ENCODE measurements at places on chromosomes 1 and 21.

GRCh38 chr1:30914931-30915330 lies 6.4 kb upstream of the SDC3 start:
- DNase-seq: no peak

DNA sequence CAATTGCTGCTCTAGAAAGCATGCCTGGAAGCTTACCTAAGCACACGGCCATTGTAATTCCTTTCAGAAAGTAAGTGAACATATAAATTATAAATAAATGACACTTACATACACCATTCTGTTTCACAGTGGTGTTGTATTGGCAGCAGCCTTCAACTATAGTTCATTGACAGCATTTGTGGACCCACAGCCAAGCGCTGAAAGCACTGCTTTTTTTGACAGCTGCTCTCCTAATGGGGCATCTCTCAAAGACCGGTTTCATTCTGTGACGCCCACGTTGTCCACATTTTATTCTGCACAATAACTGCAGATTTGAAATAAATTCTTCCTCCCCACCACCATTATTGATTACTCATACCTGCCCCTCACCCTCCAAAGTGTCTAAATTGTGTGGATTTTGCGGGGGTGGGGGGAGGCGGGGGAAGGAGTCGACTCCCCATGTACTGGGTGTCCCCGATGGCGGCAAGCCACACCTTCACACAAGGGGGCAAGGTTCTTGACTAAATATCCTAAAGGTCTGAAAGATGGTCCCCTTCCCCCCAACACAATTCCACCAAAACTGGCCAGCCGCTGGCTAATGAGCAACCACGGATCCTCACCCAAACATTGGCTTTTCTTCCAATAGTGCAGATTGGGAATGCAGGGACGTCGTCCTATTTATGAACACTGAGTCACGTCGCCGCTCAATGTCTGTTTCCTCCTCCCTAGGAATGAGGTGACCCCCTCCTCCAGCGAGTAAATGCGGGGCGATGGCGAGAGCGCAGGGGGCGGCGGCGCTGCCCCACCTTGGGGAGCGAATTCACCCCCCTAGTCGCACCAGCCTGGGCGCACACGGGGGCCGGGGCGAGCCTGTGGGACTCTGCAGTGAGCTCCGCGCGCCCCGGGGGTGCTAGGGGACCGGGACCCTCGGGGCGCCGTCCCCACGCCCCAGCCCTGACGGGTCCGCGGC lies 960 bp downstream of the RCAN1 start:
- peak; percentile 3 for DNase-seq

- no peak for DNase-seq
Measured at GRCh38 chr1:154440036-154440804, 35.1 kb downstream of the IL6R start.

GRCh38 chr21:44455524-44456213 lies 359 bp downstream of the LRRC3 start:
- peak; percentile 8 for DNase-seq

- DNase-seq: no peak
Measured at GRCh38 chr1:67367370-67368045, 59.8 kb downstream of the IL12RB2 start.

DNA sequence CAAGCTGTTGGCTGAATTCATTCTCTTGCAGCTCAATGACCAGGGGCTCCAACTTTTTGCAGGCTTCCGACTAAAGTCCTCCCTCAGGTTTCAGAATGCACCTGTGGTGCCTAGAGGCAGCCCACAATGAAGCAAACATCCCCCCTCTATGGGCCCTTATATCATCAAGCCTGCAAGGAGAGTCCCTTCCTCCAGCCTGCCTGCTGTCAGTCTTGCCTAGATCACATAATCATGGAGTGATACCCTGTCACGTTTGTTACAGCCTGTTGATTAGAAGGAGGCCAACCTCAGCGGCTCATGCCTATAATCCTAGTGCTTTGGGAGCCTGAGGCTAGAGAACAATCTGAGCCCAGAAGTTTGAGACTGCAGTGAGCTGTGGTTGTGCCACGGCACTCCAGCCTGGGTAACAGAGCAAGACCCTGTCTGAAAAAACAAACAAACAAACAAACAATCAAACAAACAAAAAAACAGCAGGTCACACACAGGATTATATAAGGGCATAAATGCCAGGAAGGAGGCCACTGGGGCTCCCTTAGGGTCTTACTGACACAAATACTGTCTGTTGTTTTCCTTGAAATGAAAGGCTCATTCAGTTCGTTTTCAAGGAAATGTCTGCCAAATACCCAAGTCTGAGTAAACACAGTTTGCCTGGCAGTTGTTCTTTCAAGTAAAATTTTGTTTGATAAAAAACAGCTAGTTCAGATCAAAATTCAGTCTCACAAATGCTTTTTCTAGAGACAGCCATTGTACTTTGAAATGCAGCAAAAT lies 4.7 kb upstream of the SPRR3 start:
- DNase-seq: no peak

GRCh38 chr1:86119214-86119764 lies 37.3 kb downstream of the COL24A1 start:
- no peak for DNase-seq

- no peak for DNase-seq
Measured at GRCh38 chr1:235236128-235236527, 75.1 kb upstream of the RBM34 start.

DNA sequence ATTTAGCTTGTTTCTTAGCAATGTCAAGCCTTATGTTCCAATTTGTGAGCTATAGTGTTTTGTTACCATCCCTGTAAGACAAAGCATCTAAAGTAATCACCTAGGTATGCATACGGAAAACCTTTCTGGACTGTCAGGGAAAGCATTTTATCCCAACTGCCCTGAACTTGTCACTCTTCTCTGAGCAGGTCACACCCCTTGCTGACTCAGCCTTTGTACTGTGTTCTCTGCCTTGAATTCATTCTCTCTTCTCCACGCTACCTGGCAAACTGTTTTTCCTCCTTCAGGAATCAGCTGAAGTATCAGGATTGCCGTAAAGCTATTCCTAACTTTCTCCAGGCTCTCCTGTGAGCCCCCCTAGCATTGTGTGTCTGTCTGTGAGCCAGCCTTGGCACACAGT lies 54.2 kb downstream of the PBX1 start:
- no peak for DNase-seq

GRCh38 chr1:190754666-190755065 lies 277.0 kb upstream of the BRINP3 start:
- no peak for DNase-seq

- no peak for DNase-seq
Measured at GRCh38 chr1:115317101-115318012, 20.7 kb downstream of the NGF start.

- no peak for DNase-seq
Measured at GRCh38 chr1:232653789-232654188, 23.9 kb upstream of the SIPA1L2 start.

- no peak for DNase-seq
Measured at GRCh38 chr1:155052439-155053395, 1.6 kb downstream of the ADAM15 start.

DNA sequence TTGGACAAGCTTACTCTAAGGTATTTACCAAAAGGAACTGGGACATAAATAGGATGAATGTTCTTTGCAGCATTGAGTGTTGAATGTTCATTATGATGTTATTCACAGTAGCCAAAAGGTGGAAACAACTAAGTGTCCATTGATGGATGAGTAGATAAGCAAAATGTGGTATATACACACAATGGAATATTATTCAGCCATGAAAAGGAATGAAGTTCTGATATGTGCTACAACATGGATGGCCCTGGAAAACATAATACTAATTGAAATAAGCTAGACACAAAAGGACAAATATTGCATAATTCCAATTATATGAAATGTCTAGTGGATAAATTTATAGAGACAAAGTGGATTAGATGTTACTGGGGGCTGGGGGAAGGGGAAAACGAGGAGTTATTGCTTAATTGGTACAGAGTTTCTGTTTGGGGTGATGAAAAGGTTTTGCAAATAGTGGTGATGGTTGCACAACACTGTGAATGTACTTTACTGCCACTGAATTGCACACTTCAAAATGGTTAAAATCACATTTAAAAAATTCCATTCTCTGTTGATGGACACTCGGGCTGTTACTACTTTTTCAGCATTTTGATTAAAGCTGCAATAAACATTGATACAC lies 2.9 kb downstream of the MTARC1 start:
- no peak for DNase-seq

DNA sequence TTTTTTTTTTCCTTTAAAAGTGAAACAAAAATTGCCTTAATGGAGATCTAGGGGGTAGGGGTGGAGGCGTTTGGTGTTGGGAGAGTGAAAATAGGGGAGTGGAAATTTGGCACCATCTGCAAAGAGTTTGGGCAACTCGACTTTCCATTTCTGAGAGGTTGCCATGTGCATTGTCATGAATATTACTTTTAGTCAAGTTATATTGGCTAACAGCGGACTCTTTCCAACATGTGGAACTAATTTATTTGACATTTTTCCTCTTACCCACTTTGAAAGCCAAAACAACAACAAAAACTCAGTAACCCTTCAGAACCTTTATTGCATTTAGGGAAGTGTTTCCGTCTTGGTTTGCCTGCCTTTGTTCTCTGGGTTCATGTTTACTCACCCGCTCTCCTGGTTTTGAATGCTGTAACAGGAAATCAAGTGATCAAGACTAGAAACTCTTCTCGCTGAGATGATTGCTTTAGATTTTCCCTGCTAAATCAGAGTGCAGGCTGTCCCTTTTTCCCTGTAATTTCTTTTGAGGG lies 70.4 kb downstream of the CACHD1 start:
- DNase-seq: no peak

DNA sequence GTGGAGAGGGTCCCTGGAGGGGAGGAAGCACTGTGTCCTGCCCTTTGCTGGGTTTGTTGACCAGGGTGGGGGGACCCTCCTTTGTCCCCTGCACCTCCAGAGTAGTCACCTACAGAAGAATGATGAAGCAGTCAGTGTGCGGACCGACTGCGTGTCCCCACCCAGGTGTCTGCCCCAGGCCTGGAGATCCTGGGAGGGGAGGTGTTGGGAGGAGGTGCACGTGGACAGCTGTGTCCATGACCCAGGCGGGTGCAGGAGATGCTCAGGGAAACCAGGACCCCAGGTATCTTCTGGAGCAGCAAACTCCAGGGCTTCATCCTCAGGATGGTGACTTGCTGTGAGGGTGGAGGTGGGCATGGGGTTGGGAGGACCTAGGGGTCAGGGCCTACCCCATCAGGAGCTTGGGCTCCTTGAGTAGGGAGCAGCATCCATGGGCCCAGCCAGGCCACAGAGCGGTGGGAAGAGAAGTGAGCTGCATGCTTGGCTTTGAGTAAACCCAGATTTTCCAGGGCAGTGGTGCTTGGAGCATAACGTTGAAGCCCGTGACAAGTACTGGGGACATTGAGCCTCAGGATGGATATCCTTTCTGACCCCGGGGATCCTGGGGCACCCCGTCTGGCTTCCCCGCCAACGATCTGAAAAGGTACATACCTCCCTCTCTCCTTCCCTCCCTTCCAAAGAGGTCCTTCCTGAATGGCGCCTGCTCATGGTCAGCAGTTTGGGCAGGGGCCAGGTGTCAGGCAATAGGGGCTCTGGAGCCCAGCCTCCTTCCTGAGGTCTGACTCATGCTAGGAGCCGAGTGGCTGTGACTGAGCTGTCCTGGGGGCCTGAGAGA lies 13.7 kb downstream of the ACTRT2 start:
- no peak for DNase-seq

- DNase-seq: no peak
Measured at GRCh38 chr1:150176593-150176992, 26.9 kb downstream of the PLEKHO1 start.

- no peak for DNase-seq
Measured at GRCh38 chr1:96968541-96968940, 247.0 kb downstream of the PTBP2 start.

DNA sequence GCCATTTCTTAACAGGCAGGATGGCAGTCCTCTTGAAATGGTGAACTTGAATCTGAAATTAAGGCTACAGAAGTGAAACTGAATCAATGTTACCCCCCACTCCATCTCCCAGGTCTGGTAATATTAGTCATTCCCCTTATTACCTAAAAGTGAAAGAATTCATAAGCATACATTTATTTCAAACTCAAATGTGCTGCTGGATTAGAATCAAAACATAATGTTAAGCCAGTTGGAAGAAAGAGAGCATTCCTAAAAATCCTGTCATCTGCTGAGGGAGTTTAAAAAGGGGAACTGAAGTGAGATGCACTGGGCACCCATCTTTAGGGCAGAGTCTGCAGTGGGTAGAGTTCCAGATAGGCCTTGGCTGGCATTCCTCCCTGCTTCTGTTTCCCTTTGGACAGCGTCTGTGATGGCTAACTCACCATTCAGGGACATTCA lies 17.4 kb downstream of the KIAA0319L start:
- DNase-seq: no peak

DNA sequence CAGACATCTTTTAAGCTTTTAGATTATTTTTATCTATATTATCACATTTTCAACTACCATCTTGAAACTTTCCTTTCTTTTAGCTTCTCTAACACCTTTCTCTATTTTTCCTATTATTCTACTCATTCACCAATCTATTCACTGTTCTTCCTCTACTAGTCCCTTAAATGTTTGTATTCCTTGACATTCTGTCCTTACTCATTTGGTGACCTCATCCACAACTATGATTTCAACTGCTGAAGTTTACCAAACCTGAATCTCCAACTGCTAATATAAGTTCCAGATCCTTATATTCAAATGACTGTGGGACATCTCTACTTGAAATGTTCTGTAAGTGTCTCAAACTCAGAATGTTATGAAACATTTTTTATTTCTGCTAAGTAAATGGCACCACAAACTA lies 49.2 kb downstream of the TUT4 start:
- DNase-seq: no peak

- DNase-seq: no peak
Measured at GRCh38 chr21:41914358-41914757, 35.2 kb upstream of the PRDM15 start.

DNA sequence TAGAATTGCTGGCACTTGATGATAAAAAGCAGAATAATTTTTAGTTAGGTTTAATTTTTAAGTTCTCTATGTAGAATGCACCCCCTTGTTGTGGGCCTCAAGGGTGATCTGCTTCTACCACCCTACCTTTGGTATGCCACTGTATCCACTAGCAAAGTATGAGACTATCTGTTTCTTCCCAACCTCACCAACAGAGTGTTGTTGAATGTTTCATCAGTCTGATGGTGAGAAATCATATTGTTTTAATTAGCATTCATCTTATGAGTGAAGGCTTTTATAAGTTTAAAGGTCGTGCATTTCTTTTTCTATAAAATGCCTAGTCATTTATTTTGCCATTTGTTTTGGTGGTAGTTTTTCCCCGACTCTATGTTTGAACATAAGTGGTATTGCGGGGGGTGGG lies 141.0 kb downstream of the MAGI3 start:
- DNase-seq: no peak

DNA sequence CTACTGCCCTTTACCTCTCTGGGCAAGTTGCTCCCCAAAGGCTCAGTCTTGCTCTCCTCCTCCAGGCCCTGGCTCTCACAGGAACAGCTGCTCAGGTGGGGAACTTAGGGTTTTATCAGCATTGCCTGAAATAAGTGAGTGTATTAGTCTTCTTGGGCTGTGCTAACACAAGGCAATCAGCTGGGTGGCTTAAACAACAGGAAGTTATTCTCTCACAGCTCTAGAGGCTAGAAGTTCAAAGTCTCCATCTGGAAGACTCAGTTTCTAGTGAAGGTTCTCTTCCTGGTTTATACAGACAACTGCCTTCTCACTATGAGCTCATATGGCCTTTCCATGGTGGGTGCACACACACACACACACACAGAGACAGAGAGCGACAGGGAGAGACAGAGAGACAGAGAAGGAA lies 2.8 kb upstream of the CD1C start:
- DNase-seq: no peak
